Diencephalon (tissue), 1 donor: ENCODE measurements at places on chromosomes 16 and 17. TPM values are rescaled to one million over a fixed set of nuclear protein-coding genes. Genes with fewer than 3 reads are reported as not detected.

Gene ARL6IP1
- 523 TPM for total RNA-seq

Gene HOXB2
- total RNA-seq: not detected

Gene CEP20
- total RNA-seq: 31.4 TPM

Gene ENPP7
- not detected for total RNA-seq

Gene GAST
- total RNA-seq: not detected

Gene TLCD3B
- 24.7 TPM for total RNA-seq

Gene BICDL2
- total RNA-seq: not detected

Gene NPTX1
- 6.7 TPM for total RNA-seq

Gene KRT33B
- total RNA-seq: not detected

Gene SLC52A1
- total RNA-seq: not detected

Gene TM4SF5
- total RNA-seq: not detected

Gene CTRB1
- not detected for total RNA-seq

Gene TOX3
- 15.9 TPM for total RNA-seq

Gene ITGAD
- total RNA-seq: not detected

Gene ZMYND15
- total RNA-seq: 0.23 TPM

Gene SPATA22
- total RNA-seq: 2.8 TPM

Gene CD300LF
- 0.46 TPM for total RNA-seq

Gene ITGAX
- total RNA-seq: 3.0 TPM

Gene ZP2
- 0.23 TPM for total RNA-seq

Gene KCNJ16
- total RNA-seq: 53.1 TPM

Gene ZNF423
- total RNA-seq: 30.9 TPM

Gene ICAM2
- total RNA-seq: 8.8 TPM

Gene VASN
- 3.0 TPM for total RNA-seq

Gene TBX6
- total RNA-seq: 0.23 TPM
